CD4-positive, alpha-beta T cell treated with Interleukin-4 for 1 hour (primary cell): ENCODE measurements at places on chromosomes 7 and 10.

- DNase-seq = no peak
Observed at GRCh38 chr7:149729586-149729982, 43.8 kb downstream of the ZNF467 start.

DNA sequence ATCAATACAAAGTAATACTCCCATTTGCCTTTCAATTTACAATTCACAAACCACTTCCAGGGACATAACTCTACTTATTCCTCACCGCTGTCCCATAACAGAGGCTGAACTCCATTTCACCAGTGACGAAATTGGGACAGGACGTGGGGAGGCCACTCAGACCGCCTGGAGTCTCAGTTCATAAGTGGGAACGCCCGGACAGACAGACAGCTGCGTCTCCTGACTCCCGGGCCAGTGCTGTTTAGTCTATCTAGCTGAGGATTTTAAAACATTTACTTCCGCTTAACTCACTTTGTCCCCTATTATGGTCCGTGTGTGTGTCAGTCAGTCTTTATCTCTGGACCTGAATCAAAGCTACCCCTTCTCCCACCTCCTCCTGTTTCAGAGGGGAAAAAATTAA, 67.4 kb upstream of the ZNF438 start:
- no peak for DNase-seq

DNA sequence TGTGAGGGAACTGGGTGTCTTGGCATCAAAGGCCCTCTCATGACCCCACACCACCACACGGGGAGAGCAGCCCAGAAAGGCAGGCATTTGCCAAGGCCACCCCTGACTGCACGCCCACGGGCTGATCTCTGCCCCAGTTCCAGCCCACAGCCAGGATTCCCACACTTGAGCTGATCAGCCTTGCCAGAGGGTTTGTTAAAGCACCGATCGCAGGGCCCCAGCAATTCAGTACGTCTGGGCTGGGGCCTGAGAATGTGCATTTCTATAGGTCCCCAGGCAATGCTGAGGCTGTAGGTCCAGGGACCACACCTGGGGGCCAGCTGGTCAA, 103.9 kb downstream of the TNS3 start:
- no peak for DNase-seq

- no peak for DNase-seq
Observed at GRCh38 chr7:28855538-28856217, 102.5 kb downstream of the TRIL start.

GRCh38 chr10:105674448-105674847, 1033.4 kb downstream of the SORCS3 start:
- no peak for DNase-seq

GRCh38 chr7:136890399-136890798, 21.9 kb downstream of the CHRM2 start:
- no peak for DNase-seq

DNA sequence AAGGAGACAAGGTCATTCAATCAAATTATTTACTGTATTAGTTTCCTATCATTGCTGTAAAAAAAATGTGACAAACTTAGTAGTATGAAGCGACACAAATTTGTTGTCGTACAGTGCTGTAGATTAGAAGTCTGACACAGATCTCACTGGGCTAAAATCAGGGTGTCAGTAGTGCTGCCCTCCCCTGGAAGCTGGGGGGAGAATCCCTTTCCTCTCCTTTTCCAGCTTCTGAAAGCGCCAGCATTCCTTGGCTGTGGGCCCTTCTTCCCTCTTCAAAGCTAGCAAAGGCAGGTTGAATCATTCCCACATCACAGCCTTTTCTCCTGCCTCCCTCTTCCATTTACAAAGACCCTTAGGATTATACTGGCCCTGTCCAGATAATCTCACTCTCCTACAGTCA, 28.0 kb downstream of the VPS41 start:
- no peak for DNase-seq

GRCh38 chr7:137996386-137996851, 5.5 kb downstream of the CREB3L2 start:
- DNase-seq = no peak

DNA sequence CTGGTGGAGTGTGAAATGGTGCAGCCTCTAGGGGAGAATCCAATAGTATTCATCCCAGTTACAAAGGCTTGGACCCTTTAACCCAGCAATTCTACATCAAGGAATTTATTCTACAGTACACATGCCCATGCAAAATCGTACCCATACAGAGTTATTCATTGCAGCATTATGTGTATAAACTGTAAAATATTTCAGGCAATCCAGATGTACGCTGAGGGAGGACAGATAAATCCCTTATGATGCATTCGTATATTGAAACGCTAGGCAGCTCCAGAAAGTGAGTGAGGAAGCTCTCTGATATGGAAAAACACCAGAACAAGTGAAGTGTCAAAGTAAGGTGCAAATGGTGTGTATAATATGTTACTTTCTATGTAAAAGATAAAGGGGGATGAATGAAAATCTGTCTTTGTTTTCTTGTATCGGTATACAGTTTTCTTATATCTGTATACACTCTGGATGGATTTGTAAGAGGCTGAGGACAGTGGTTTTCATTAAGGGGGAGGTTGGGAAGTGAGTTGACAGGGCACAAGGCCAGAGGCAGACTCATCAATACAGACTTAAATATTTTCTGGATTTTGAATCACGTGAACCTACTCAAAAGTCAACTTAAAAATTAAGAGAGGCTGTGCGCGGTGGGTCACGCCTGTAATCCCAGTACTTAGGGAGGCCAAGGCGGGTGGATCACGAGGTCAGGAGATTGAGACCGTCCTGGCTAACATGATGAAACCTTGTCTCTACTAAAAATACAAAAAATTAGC, 17.1 kb downstream of the VWA2 start:
- DNase-seq = no peak

DNA sequence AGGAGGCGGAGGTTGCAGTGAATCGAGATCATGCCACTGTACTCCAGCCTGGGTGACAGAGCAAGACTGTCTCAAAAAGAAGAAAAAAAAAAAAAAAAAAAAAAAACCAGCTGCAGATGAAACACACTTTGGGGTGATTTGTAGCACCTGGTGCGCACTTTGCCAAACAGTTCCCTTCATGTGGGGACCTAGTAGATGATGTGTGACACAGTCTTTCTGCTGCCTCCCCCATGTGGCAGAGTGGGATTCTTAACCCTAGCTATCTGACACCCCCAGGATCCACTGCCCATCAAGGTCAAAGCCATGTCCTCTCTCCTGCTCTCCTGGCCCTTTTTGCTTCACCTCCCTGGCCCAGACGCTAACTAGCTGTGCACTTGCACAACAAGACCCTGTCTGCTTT, 52.1 kb upstream of the PDZD8 start:
- DNase-seq = no peak

DNA sequence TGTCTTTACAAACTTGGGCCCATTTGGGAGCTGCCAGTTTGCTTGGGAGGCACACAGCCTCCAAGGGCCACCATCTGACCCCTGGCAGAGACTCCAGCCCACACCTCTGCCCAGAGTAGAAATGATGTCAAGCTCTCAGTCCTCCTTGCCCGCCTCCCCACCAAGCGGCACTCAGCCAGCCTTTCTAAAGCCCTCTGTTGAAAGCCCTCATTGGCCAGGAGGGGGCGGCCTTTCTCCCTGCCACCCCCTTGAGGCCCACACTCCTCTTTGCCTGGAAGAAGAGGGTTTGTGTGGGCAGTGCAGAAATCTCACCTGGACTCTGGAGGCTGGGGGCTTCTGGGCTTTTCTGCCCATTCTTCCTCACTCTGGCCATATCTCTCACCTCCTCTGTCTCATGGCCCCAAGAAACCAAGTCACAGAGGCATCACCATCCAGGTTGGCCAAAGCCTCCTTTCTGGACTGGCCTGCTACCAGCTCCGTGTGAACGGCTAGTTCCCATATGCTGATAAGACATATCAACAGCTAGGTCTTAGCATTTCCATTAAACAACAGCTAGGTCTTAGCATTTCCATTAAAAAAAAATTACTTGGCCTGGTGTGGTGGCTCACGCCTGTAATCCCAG, 36.1 kb downstream of the UBTD1 start:
- peak; percentile 22 for DNase-seq

DNA sequence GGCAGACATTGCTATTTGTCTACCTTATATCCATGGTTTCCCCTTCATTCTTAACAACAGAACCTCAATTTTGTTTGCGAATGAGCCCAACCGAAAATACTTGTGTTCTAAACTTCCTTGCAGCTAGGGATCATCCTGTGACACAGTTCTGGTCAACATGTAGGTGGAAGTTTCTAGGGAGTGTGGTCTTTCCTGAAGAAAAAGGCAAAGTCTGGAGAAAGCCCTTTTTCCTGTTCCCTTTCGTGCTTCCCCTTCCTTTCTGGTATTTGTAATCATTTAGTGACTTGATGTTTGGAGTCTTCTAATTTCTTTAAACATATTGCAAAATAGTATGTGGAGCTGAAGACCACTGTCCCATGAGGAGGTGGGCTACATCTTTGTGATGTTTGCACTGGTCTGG, 2.9 kb upstream of the IFRD1 start:
- DNase-seq = no peak

GRCh38 chr7:1942243-1942940, 272.3 kb downstream of the ELFN1 start:
- DNase-seq = no peak

DNA sequence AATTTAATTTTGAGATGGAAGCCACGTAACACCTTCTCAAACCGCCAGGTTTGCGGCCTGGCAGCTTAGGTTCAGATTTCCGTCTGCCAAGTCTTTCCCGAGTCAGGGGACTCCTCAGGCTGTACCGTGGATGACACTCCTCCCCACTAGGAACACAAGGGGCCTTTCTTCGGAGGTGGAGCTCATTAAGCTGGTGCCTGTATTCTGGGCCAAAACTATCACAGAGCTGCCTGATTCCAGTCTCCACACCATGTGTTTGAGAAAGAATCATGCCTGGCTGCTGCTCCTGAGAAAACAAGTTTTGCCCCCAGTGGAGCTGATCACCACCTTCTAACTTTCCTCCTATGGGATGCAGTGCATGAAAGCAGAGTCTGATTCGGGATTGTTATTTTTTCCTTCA, 44.8 kb downstream of the TMEM209 start:
- no peak for DNase-seq
